ENCODE measurements at places on chromosomes 11 and 22. TPM values are rescaled to one million over a fixed set of nuclear protein-coding genes. Genes with fewer than 3 reads are reported as not detected.

DNA sequence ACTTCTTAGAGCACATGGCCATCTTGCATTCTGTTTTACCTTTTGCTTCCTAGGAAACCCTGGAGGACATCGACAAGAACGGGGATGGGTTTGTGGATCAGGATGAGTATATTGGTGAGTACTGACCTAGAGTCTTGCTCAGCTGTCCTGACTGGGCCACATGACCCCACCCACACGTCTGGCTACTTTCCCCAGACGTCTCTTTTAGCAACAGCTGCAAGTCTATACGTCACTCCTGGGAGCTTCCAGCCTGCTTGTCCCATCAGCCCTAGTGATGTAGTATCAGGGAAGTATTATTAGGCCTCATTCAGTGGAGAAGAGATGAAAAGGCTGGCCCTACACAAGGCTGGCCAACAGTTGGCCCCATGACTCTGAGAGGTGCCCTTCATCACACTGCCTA, 9.6 kb downstream of the RCN1 start:
- no peak for DNase-seq

DNA sequence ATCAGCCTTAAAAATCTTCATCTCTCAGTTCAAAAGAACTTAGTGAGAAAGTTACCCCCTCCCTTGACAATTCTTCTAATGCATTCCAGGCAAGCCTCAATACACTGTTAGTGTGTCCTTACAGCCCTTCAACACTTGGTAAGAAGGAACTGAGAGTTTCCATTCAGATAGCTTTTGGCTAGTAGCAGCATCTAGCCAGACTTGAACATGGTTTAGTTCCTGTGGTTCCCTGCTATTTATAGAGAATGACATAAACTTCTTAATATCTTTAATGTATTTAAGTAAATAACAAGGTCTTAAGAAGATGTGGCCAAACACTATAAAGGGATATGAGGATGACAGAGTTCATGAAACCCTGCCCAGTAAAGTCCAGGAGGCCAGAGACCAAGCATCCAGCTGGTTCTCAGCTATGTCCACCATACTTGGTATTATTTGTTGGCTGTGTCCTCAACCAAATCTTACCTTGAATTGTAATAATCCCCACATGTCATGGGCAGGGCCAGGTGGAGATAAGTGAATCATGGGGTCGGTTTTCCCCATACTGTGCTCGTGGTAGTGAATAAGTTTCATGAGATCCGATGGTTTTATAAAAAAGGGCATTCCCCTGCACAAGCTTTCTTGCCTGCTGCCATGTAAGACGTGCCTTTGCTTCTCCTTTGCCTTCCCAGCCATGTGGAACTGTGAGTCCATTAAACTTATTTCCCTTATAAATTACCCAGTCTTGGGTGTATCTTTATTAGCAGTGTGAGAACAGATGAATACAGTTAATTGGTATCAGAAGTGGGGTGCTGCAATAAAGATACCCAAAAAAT, 132.4 kb downstream of the LARGE1 start:
- no peak for DNase-seq

- DNase-seq, result no peak
Observed at GRCh38 chr11:129881570-129882170, 13.7 kb downstream of the NFRKB start.

DNA sequence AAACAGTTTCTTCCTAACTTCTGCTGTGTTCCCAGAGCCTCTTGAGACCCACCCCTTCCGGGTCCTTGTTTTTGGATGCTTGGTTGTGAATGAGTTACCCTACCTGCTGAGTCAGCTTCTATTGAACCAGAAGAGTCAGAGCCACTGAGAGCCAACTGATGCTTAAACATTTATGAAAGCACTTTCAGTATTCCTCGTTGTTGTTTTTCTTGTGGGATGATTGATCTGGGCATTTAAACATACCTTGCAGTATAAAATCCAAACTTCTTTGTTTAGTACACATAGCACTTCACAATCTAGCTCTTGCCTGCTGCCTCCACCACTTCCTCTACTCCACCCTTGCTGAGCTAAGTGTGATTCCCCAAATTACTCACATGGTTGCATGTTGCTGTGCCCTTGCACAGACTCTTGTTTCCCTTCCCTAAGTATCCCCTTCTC, 5.5 kb downstream of the PRSS23 start:
- no peak for DNase-seq

GRCh38 chr11:101949680-101950220, 33.4 kb upstream of the ANGPTL5 start:
- no peak for DNase-seq

DNA sequence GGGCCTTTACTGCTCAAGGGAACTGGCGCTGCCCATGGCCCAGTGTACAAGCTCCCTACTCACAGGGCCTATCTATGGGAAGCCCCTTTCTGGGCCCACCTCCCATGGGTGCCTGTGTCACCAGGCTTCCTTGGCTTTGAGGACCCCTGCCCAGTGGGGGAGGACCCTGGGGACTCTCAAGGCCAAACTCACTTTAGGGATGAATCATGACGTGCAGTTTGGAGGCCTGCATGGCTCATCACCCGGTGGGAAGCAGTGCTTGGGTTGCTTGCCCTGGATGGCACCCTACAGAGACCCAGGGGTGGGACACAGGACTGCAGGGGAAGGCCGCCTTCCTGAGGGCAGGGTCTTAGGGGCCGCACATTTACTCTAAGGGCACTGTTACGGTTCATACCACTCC, 16.5 kb downstream of the KCTD21 start:
- no peak for DNase-seq

DNA sequence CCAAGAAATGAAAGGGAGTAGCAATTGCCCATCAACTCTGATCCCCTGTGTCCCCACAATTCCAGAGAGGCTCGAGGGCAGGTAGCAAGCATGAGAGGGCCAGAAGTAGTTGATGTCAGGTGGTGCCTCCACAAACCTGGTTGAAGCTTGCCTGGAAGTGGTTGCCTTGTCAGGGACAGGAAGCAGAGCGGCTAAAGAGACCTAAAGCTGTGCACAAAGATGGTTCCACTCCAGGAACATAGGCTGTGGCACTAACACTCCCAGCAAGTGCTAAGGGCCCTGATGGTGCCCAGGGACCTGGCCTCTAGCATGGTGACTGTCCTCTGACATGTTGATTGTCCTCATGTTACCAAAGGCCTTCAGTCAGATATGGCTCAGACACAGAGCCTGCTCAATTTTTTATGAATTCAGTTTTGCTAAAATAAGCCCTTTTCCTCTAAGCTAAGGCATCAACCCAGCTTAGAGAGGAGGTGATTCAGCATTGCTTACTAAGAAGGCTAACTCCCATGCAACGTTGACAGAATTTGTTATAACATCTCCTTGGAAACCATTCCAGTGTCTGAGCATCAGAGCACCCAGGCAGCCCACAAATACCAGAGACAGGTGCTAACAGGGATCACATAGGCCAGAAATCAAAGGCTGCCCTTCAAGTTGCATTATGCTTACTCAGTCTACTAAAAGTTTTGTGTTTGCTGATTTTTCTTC, 196.3 kb upstream of the ARHGAP20 start:
- DNase-seq, result no peak

DNA sequence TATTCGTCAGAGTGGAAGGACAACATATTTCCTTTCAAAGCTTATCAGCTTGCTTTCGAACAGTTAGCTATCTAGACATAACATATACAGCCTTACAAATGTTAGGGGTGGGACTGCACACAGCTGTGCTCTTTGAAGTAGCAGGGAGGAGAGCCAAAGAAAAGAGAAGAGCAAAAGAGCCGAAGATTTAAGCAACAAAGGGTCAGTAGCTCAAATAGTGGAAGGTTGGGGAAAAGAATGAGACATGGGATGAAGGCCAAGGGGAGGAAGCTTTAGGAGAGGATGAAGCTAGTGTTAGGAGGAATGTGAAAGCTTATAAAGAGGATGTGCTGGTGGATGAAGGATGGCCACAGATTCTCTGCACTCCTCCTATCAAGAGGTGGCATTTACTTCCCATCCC, 31.8 kb upstream of the IGSF22 start:
- DNase-seq, result no peak

DNA sequence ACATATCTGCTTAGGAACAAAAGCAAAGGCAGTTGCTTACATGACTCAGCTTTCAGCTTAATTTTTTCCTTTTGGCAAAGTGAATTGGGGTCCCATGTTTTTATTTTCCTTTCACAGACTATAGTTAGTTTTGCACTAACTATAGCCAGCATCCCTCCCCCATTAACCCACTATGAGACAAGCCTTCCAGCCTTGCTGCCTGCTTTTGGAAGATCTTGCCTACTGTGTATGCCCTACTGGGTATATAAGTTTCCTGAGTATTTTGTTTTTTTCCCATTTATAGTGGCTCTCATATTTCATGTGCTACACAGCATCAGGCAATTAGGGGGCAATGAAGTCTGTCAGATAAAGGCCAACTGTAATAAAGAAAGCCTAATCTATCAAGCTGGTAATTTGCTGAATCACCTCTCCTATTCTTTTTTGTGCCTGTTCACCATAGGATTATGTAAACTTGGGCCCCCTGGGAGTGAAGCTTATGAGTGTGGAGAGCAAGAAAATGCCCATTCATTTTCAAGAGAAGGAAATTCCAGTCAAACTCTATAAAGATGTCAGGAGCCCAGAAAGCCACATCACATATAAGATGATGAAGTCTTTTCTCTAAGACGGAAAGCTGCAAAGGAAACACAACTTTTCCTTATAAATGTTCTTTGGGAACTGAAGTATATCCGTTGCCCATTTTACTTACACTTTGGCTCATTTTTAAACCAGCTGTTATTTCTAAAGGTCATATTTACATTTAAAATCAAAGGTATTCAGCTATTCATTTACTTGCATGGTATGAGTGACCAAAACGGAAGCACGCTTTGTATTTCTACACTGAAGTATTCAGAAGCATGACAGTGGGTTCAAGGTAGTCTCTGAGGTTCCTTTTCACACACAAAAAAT, 64.0 kb downstream of the CCDC83 start:
- no peak for DNase-seq

DNA sequence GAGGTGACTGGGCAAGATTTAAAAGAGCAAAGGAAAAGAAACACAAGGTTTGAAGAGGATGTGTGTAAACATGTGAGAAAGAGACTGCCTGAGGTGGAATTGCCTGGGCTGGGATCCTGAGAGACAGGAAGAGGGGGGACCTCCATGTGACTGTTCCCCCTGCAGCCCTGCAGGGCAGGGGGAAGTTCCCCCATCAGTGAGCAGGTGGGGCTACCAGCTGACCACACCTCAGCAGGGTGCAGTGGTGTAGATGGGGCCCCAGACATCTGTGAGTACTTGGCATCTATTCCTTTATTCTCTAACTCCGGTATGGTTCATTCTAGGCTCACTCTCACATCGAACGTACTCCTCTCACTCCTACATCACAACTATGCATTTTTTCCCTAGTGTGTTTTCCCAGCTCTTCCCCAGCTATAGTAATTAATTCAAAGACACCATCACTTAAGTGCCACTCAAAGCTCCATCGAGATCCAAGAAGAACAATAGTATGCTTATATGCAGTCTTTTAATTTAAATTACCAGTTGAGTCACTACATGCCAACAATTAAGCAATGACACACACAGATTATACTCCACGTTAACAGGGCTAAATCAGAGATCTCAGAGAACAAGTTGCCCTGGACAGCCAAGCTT, 42.7 kb downstream of the LGR4 start:
- no peak for DNase-seq

DNA sequence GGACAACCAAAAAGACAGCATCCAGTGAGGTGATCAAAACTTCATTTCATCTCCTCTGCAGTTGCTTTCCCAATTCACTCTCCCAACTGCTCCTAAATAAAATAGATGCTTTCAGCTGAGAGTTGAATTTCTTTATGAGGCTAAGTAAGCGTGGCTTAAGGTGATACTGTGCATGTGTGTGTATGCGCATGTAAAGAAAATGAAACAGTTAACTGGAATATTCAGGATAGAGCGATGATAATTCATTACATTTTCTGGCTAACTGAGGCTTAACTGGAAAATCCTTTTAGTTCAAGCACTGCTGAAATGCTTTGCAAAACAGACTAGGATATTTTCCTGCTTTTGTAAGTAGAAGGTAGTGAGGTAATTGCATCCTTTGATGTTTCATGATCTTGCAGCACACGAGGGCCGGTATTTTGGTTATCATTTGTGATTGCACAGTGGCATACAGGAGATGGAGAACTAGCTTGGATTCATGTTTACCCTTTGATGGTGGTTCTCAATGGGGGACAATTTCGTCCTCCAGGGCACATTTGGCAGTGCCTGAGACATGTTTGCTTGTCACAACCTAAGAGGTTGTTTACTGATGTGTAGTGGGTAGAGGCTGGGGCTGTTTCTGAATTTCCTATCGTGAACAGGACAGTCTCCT, 71.2 kb downstream of the ZBTB16 start:
- DNase-seq, result no peak

- DNase-seq, result no peak
Observed at GRCh38 chr11:31772412-31772811, 38.7 kb downstream of the PAX6 start.

GRCh38 chr11:10927538-10927937, 69.7 kb upstream of the ZBED5 start:
- DNase-seq, result no peak

GRCh38 chr11:26556582-26556981, 15.5 kb downstream of the MUC15 start:
- DNase-seq, result no peak

Gene BTG4
- not detected for total RNA-seq

Gene KDELR3
- total RNA-seq, result 1.1 TPM

Gene PLAAT3
- 5.8 TPM for total RNA-seq

Gene CYP2D6
- 0.35 TPM for total RNA-seq

Gene DMC1
- 5.2 TPM for total RNA-seq

Gene OR52B4
- total RNA-seq, result not detected

Gene MMP27
- total RNA-seq, result not detected

Gene SLC22A9
- total RNA-seq, result not detected

Gene PDGFB
- total RNA-seq, result 1.2 TPM

Gene APOA5
- total RNA-seq, result not detected

Gene KRTAP5-10
- total RNA-seq, result not detected

Gene PATE3
- total RNA-seq, result not detected
